Activated CD8-positive, alpha-beta T cell treated with anti-CD3 and anti-CD28 coated beads, Interleukin-2, amount 10 ng/mL, durations not matched to agents 7 days and 5 days (primary cell): ENCODE measurements at places on chromosomes 12 and 14.

- H3K36me3 ChIP-seq, result no peaks in the 10 kb centered on the region
- no peak overlapping the region for H3K4me3 ChIP-seq
- DNase-seq, result no peak
Measured at GRCh38 chr12:71335963-71336257, 103.7 kb upstream of the LGR5 start.

DNA sequence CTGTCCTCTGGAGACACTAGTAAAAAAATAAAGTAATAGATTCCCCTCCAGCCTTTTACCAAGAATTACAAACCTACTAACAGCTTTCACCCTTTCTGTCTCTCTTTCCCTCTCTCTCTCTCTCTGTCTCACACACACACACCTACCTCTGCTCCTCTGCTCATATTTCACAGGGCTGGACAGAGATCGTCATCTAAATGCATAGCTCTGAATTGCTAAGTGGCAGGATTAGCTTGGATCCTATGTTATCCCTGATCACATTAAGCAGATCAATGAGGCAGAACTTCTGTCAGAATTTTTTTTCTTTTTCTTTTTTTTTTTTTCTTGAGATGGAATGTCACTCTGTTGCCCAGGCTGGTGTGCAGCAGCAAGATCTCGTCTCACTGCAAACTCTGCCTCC is 22.9 kb downstream of the VCPKMT start:
- peaks cover 45% of the 10 kb centered on the region for H3K36me3 ChIP-seq
- H3K4me1 ChIP-seq, result peaks cover 88% of the 10 kb centered on the region
- H3K27ac ChIP-seq, result peak overlapping the region; percentile 26
- no peak for DNase-seq

- DNase-seq, result no peak
- peak overlapping the region; percentile 87 for H3K4me3 ChIP-seq
- H3K4me1 ChIP-seq, result peaks cover 48% of the 10 kb centered on the region
- peak overlapping the region; percentile 90 for H3K27ac ChIP-seq
- no peaks in the 10 kb centered on the region for H3K27me3 ChIP-seq
- H3K36me3 ChIP-seq, result peaks cover 4% of the 10 kb centered on the region
Measured at GRCh38 chr14:102320671-102321455, 1.3 kb downstream of the ZNF839 start.

- no peak overlapping the region for H3K27ac ChIP-seq
- H3K4me1 ChIP-seq, result no peaks in the 10 kb centered on the region
- H3K27me3 ChIP-seq, result no peaks in the 10 kb centered on the region
- DNase-seq, result no peak
Measured at GRCh38 chr14:51053157-51053556, 41.7 kb downstream of the TRIM9 start.

GRCh38 chr12:124454735-124455134 is 112.7 kb downstream of the NCOR2 start:
- peaks cover 27% of the 10 kb centered on the region for H3K36me3 ChIP-seq
- peak overlapping the region; percentile 73 for H3K27ac ChIP-seq
- no peaks in the 10 kb centered on the region for H3K27me3 ChIP-seq
- peak overlapping the region; percentile 12 for H3K4me3 ChIP-seq
